ENCODE measurements at places on chromosomes 12 and 14. TPM values are rescaled to one million over a fixed set of nuclear protein-coding genes. Genes with fewer than 3 reads are reported as not detected.

DNA sequence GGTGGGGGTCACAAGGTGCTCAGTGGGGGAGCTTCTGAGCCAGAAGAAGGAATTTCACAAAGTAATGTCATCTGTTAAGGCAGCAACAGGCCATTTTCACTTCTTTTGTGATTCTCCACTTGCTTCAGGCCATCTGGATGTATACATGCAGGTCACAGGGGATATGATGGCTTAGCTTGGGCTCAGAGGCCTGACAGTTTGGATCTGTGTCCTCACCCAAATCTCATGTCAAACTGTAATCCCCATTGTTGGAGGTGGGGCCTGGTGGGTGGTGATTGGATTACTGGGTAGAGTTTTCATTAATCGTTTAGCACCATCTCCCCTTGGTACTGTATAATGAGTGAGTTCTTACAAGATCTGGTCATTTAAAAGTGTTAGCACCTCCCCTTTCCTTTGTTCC lies 36.4 kb downstream of the TESPA1 start:
- DNase-seq, result no peak

GRCh38 chr14:50773632-50774541 lies 57.1 kb downstream of the NIN start:
- peak; percentile 63 for DNase-seq

DNA sequence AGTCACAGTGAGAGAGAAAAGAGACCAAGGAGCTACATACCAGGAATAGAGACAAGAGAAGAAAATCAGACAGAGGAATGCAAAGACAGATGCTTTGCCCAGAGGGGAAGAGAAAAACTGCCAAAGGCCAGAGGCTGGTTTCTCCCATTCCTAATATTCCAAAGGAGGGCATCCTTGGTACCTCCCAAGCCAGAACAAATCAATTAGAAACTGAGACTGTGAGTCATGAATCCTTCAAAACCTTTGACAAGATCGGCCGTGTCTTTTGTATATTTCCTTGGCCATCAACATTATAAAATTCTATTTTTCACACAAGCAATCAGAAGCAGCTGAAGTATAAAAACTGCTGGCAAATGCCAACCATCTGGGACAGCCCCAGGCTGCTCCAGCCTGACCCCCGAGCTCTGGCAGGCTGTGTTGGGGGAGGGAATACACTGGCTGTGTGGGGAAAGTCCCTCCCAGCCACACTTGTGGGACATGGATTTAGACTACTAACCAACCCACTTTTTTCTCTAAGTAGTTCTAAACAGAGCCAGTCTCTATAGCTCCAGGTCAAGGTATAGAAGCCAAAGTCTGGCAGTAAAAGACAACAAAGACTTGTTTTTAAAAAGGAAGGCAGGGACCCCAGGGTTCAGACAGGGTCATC lies 13.7 kb downstream of the POMT2 start:
- peak; percentile 93 for DNase-seq

DNA sequence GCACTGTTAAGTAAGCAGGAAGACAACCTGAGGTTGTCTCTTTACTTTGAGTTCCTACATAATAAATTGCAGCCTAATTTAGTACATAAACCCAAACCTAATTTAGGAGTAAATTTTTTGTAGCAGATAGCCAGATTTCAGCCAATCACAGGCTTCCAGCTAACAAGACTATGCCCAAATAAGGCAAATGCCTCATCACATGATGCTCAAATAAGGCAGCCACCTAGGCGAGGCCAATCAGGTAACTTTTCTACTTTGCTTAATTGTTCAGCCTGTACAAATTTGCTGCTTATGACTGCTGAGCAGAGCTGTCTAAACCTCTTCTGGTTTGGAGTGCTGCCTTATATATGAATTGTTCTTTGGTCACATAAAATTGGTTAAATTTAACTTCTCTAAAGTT lies 1118.7 kb upstream of the TMEM132C start:
- no peak for DNase-seq

- peak; percentile 19 for DNase-seq
Measured at GRCh38 chr14:21978184-21978998, 304.8 kb upstream of the OR4E1 start.

DNA sequence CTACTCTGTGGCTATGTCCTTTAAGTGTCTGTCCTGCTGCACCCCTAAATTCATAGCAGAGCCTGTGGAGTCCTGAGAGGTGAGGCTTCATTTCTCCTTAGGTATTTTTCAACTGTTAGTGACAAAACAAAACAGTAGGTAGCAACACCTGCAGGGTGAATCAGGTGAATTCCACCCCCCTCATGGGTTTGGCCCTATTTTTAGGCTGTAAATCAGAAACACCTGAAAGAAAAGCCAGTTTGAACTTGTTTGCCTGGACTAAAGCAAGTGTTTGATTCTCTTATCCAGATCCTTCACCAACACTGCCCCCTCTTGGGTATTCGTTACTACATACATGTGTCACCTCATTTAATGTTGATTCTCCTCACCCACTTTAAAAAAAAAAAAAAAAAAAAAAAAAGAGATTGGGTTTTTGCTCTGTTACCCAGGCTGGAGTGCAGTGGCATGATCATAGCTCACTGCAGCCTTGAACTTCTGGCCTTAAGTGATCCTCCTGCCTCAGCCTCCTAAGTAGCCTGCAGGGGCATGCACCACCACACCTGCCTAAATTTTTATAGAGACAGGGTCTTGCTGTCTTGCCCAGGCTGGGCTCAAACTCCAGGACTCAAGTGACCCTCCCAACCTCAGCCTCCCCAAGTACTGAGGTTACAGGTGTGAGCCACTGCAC lies 10.3 kb downstream of the TBPL2 start:
- peak; percentile 60 for DNase-seq

DNA sequence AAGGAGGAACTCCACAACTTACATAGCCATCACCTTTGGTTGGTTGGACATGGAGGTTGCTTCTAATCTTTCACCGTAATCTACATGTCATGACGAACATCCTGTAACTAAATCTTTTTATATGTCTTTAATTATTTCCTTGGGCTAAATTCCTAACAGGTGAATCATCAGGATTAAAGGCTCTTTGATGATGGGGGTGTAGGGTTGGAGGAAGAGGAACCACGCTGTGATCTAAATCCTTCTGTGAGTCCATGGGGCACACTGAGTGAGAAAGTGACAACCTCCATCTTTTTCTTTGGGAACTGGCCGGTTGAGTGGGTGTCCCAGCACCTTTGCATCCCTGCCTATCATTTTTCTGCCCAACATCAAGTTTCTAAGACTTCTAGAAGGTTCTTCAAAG lies 31.1 kb upstream of the MAP1LC3B2 start:
- DNase-seq, result no peak

- DNase-seq, result no peak
Measured at GRCh38 chr14:70008284-70009262, 129.4 kb downstream of the SMOC1 start.

DNA sequence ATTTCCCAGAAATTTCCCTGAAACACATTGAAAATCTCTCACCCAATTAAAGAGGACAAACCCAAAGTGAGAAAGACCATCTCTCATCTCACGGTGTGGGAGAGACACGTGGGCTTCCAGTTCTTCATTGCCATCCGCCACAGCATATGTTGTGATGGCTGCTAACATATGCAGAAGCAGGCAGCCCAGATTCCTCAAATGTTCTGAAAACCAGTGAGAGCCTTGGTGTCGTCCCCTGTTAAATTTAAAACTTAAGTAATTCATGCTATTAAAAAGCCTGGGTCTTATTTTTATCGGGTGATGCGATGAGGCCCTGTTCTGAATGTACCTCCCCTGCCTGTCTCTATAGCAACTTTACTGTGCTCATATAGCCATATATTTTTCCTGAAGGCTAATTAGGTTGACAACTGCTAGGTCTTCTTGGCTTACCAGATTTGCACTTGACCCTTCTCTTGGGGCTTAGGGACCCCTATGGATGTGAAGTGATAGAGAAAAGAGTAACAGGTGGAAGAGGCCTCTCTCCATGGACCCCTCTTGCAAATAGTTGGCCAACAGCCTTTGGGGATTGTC lies 2.8 kb upstream of the FGF6 start:
- DNase-seq, result peak; percentile 69

- DNase-seq, result peak; percentile 99
Measured at GRCh38 chr12:69585189-69586062, at the start of gene CCT2. CCT2 (plus strand) TSS chr12:69585459; CDS start chr12:69585522, 63 bp downstream.

- DNase-seq, result no peak
Measured at GRCh38 chr14:79734151-79734550, 477.2 kb downstream of the DIO2 start.

- DNase-seq, result peak; percentile 66
Measured at GRCh38 chr12:6551496-6552139, 4.2 kb downstream of the IFFO1 start.

GRCh38 chr14:92797935-92798653 lies 4.0 kb downstream of the GOLGA5 start:
- DNase-seq, result no peak

- DNase-seq, result no peak
Measured at GRCh38 chr14:67221248-67221981, 19.8 kb upstream of the PALS1 start.

- no peak for DNase-seq
Measured at GRCh38 chr12:16369156-16369555, 21.7 kb downstream of the MGST1 start.

- no peak for DNase-seq
Measured at GRCh38 chr14:32047791-32048190, 29.3 kb upstream of the ARHGAP5 start.

- DNase-seq, result peak; percentile 88
Measured at GRCh38 chr12:712172-712863, 40.1 kb upstream of the WNK1 start.

DNA sequence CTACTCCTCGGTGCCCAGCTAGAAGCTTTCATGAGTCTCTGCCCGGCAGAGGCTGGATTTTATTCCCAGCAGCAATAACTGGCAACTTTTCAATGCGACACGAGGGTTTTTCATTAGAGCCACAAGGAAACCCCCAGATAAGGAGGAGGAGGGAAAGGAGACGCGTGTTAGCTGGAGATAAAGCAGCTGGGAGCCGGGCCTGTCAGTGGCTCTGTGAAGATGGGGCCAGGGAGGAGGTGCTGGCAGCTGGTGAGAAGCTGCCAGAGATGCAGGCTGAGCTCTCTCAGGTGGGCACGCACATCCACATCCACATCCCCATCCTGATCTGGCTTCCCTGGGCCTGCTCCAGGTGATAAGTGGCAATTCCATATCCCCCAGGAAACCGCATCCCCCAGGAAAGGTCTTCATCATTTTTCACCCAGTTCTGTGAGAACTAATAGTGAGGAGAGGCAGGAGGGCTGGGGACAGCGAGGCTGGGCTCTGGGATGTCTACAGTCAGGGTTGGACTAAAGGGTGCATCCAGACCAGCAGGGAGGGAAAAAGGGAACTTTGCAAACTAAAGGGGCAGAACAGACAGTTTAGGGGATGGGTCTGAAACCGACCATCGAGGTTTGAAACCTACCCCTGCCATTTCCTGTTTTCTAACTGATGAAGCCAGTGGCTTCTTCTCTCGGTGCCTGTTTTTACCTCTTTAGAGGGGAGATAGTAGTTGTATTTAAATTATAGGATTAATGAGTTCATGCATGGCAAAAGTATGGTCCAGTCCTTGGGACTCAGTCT lies 413.2 kb downstream of the DPF3 start:
- DNase-seq, result peak; percentile 26

GRCh38 chr12:131862600-131862993 lies 31.8 kb upstream of the ULK1 start:
- DNase-seq, result no peak

- no peak for DNase-seq
Measured at GRCh38 chr12:622416-622815, 40.8 kb downstream of the NINJ2 start.

DNA sequence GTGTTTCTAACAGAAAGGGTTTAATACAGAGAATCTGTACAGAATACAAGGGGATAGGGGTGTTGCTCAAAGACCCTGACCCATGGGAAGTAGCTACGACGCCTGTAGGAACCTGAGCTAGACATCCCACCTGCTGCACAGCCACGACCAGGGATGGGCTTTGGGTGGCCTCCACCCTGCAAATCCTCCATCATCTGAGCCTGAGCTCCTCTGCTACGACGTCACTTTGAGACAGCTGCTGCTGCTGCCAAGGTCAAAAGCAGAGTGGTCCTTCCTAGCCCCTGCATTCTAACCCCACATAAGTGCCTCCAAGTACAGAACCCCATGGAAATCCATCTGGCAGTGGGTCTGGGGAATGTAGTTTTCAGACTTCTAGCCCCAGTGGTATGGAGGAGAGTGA lies 43.8 kb downstream of the JAG2 start:
- no peak for DNase-seq

GRCh38 chr12:26372866-26373265 lies 177.5 kb downstream of the SSPN start:
- DNase-seq, result peak; percentile 53

GRCh38 chr14:21521501-21521900 lies 4.6 kb downstream of the SALL2 start:
- DNase-seq, result no peak

- DNase-seq, result no peak
Measured at GRCh38 chr14:55814064-55814463, 234.1 kb downstream of the KTN1 start.

- DNase-seq, result peak; percentile 56
Measured at GRCh38 chr14:104724407-104724980, 465 bp downstream of the ADSS1 start.

DNA sequence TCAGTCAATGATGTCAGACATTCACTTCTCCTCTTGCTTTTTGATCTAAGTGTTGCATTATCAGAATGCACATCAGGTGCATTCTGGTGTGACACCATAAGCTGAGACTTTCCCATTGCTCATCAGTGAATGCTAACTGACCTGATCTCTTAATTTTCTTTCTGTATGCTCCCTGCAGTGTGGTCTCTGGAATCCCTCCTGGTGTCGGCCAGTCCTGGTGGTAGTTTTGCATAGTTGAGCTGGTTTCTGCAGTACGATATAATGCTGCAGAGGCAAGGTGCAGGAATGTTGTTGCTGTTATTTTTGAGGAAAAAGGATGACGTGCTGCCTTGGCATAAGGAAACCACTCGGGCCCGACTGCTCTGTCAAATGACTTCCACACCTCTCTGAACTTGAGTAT lies 11.0 kb upstream of the SRP54 start:
- no peak for DNase-seq

DNA sequence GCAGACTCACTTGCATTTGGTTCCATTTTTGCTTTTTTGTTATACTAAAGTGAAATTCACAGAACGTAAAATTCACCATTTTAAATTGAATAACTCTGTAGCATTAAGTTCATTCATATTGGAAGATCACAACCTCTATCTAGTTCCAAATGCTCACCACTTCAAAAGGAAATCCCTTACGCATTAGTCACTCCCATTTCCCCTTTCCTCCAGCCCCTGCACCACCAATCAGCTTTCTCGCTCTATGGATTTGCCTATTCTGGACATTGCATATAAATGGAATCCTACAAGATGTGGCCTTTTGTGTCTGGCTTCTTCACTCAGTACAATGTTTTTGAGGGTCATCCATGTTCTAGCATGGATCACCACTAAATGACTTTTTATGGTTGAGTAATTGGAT lies 294.5 kb downstream of the KSR2 start:
- DNase-seq, result no peak

- no peak for DNase-seq
Measured at GRCh38 chr12:68772714-68773113, 26.7 kb downstream of the SLC35E3 start.

The TRPV4 gene
- 3.5 TPM for total RNA-seq

The SLC10A1 gene
- total RNA-seq, result not detected

The P2RX2 gene
- total RNA-seq, result not detected

The LRRC10 gene
- not detected for total RNA-seq

The ANO2 gene
- 4.8 TPM for total RNA-seq

The HVCN1 gene
- total RNA-seq, result 8.4 TPM

The OVCH1 gene
- total RNA-seq, result 0.10 TPM

The MYBPC1 gene
- 2,862 TPM for total RNA-seq

The SMIM41 gene
- total RNA-seq, result 0.82 TPM

The PLBD1 gene
- 16.9 TPM for total RNA-seq

The SERPINA1 gene
- total RNA-seq, result 2.5 TPM

The PMCH gene
- total RNA-seq, result not detected

The PZP gene
- not detected for total RNA-seq

The TMPRSS12 gene
- total RNA-seq, result not detected

The AMN gene
- 2.1 TPM for total RNA-seq

The IL26 gene
- not detected for total RNA-seq

All from tongue (tissue), 3 donors.